ENCODE measurements at places on chromosomes 13 and 19. TPM values are rescaled to one million over a fixed set of nuclear protein-coding genes. Genes with fewer than 3 reads are reported as not detected.

DNA sequence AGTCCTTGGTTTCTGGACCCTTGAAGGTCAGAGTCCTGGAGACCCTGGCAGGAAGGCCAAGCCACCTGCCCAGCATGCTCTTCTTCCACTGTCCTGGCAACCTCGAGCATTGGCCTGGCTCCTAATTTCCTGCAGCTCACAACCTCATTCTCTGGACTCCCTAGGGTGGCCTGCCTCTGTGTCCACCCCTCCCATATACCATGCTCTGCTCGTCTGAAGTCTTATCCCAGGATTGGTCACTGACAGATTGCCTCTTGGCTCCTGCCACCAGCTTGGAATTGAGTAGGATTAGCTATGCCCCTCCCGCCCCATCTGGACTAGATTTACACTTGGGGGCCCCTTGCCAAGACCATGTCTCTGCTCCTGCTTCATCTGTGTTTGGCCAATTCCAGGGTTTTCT, 17.1 kb upstream of the WASF3 start:
- no peaks in the 10 kb centered on the region for H3K36me3 ChIP-seq
- H3K27me3 ChIP-seq: peaks cover 27% of the 10 kb centered on the region
- DNase-seq: no peak
- H3K4me3 ChIP-seq: no peak overlapping the region
- H3K27ac ChIP-seq: no peak overlapping the region
- no peaks in the 10 kb centered on the region for H3K4me1 ChIP-seq

FUT2 gene
- not detected for total RNA-seq

- no peaks in the 10 kb centered on the region for H3K36me3 ChIP-seq
- no peak for DNase-seq
- no peak overlapping the region for H3K27ac ChIP-seq
- H3K4me3 ChIP-seq: no peak overlapping the region
These were observed 146.2 kb downstream of the DCT start for GRCh38 chr13:94333131-94333820.

- DNase-seq: no peak
- peaks cover 47% of the 10 kb centered on the region for H3K27me3 ChIP-seq
- no peak overlapping the region for H3K27ac ChIP-seq
- no peak overlapping the region for H3K4me3 ChIP-seq
These were observed 41.6 kb upstream of the CHST8 start for GRCh38 chr19:33580026-33580644.

LRRC4B gene
- 0.47 TPM for total RNA-seq

GRCh38 chr19:55580628-55581144, at the start of gene ZNF579:
Gene ZNF579, minus strand, starts transcription at chr19:55580848. Its CDS starts 1,209 bp downstream, at chr19:55579639.
- H3K4me3 ChIP-seq: peak within 1 kb of the TSS; percentile 95
- H3K36me3 ChIP-seq: peaks cover 31% of the 10 kb centered on the region
- no peaks in the 10 kb centered on the region for H3K27me3 ChIP-seq
- peaks cover 36% of the 10 kb centered on the region for H3K4me1 ChIP-seq
- H3K27ac ChIP-seq: peak within 1 kb of the TSS; percentile 97
- peak; percentile 89 for DNase-seq

ZNF177 gene
- 3.5 TPM for total RNA-seq

IFNL1 gene
- not detected for total RNA-seq

GRCh38 chr19:49710372-49710951, 19.5 kb downstream of the CPT1C start:
- no peak for DNase-seq
- H3K27me3 ChIP-seq: no peaks in the 10 kb centered on the region
- H3K27ac ChIP-seq: no peak overlapping the region
- H3K36me3 ChIP-seq: no peaks in the 10 kb centered on the region
- no peak overlapping the region for H3K4me3 ChIP-seq
